Renal cortical epithelial cell (primary cell): ENCODE measurements at places on chromosomes 2 and 18.

DNA sequence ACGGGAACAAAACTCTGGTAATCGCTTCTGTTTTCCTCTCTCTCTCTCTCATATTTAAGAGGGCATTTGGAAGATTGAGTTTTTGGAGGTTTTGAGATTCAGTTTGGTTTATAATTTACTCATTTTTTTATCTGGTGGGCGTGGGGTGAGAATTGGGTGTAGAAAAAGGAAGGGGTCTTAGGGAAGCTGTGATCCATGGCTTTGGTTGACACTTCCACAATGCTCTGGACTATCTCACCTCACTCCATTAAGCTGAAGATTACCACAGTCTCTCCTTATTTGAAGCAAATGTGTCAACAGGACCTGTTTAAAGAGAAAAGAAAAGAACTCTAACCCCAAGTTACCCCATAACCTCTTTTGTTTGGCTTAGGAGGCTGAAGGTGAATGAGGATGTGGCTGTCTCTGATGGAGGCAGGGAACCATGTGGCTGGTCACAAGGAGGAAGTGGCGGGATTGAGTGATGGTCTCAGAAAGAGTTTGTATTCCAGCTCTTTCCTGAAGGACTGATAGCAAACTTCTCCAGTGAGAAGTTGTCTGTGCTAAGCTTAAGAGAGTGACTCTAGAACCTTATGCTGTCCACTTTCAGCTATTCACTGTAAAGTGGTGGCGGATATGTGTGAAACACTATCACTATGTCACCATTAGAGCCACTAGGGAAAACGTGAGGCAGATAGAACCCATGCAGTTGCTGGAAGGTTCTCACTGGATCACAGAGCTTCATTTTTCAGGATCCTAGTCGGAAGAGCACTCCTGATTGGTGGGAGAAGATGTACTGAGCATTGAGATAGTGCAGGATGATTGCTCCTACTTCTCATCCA lies 934 bp downstream of the ZNF804A start:
- no peak for DNase-seq

DNA sequence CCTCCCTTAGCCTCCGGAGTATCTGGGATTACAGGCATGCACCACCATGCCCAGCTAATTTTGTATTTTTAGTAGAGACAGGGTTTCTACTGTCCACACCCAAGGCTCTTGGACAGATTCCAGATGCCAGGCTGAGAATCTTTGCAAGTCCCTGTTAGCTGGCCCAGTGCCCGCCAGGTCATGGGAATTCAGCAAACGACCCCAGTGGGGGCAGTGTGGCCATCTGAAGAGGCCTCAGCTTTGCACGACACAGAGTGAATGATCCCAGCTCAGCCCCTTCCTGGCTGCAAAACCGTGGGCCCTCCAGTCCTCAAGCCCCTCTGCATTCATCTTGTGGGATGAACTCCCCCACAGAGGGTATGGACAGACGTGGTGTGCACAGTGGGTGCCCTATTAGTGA lies 179.5 kb upstream of the ID2 start:
- no peak for DNase-seq

- no peak for DNase-seq
Measured at GRCh38 chr2:73043929-73044832, 27.3 kb downstream of the SFXN5 start.

DNA sequence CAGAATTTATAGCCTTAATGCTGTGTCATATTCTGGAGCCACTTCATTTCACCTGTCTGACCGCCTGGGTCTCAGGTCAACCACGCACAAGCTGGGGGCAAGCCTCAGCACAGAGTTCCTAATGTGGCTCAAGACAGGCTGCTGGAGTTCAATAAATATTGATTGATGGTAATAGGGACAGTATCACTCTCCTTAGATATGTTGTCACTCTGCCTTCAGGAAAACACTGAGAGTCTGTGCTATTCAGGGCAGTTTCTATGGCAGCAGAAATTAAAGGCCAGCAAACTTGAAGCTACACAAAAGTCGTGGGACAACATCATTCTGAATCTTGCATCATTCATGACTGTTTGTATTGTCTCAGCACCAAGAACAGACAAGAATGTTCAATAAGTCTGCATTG lies 696.1 kb downstream of the METTL4 start:
- DNase-seq: no peak

DNA sequence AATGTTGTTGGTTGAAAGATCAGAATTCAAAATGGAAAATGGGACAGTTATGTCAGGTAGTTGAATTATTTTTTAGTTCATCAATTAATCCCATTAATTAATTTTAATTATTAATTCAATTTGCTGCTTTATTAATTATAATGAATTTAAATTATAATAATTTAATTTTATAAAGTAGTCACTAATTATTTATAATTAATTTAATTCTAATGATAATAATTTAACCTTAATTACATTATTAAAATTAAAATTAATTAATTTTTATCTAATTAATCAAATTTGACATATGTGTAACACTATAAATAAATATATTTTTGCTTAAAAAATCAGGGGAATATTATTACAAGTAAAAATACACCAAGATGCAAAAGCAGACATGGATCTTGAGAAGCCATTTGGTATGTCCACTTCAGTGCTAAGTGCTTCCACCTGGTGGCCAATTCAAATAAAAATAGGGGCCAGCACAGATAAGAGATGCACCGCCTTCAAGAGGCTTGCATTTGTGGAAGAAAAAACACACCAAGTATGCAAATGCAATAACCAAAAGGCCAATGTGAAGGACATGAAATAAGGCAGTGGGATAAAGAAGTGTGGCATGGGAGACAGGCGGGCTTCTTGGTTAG lies 73.2 kb downstream of the MBP start:
- DNase-seq: peak; percentile 69

DNA sequence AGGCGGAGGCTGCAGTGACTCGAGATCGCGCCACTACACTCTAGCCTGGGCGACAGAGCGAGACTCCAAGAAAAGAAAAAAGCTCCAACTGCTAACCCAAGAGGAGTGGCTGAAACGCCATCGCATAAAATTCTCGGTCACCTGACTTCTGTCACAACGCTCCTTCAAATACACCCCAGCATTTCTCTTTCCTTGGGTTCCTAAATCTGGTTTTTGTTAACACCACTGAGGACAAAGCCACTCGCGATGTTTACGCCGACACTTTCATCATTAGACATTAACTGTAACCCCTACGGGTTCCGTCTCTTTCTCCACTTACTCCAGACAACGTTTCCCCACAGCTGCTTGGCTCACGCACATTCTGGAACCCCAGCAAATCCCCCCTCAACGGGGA lies 679 bp downstream of the CLK1 start:
- DNase-seq: peak; percentile 27

DNA sequence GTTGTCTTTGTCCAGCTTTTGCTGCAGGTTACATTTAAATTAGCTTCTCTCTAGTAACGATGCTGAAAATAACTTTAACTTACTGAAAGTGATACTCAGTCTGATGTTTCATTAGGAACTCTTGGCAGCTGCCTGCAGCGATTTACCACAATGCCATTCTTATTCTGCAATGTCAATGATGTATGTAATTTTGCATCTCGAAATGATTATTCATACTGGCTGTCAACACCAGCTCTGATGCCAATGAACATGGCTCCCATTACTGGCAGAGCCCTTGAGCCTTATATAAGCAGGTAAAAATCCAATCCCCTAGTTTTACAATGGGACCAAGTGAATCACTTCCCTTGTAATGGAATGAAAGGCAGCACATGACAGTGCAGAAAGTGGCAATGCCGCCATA lies 16.3 kb upstream of the MFF start:
- DNase-seq: no peak

GRCh38 chr2:217360781-217361482 lies 501.1 kb upstream of the TNP1 start:
- peak; percentile 79 for DNase-seq

- no peak for DNase-seq
Measured at GRCh38 chr2:794554-795241, 117.5 kb upstream of the TMEM18 start.
